ENCODE measurements at places on chromosomes 7 and 10.

- no peak for DNase-seq
Measured at GRCh38 chr10:131702531-131703356, 198.1 kb upstream of the PPP2R2D start.

GRCh38 chr7:26423436-26423835, 131.8 kb downstream of the SNX10 start:
- DNase-seq = no peak

DNA sequence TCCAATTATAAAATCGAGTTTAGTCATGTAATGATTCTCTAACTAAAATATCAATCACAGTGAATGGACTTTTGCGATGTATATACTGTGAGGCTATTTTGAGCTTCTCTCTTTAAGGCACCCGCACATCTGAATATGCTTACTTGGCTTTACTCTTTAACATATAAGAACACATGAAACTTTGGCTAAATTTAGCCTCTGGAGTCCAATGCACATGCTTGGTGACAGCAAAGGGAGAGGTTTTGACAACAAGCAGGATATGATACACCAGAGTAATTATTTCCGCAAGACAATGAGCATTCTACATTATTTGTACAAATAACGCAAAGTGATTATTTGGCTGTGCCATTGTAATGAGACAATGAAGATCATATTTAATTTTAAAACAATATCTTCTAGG, 72.4 kb downstream of the ARID5B start:
- DNase-seq = no peak

- DNase-seq = no peak
Measured at GRCh38 chr7:1544178-1544895, 11.7 kb downstream of the TMEM184A start.

DNA sequence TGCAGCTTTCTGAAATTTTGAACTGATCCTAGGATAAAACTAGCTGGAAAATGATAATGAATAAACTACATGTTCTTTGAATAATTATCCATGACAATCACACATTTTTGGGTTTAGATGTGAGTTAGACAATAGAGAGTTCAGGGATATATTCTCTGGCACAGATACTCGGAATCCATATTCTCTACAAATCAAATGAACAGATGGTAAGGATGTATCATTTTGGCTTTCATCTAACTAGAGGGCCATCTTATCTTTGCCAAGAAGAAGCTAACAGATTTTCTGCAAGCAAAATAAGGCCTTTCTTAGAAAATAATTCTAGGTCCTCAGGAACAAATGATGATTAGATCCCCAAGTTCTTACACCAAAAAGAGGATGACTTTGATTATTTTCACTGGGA, 355.9 kb upstream of the C7orf33 start:
- no peak for DNase-seq

DNA sequence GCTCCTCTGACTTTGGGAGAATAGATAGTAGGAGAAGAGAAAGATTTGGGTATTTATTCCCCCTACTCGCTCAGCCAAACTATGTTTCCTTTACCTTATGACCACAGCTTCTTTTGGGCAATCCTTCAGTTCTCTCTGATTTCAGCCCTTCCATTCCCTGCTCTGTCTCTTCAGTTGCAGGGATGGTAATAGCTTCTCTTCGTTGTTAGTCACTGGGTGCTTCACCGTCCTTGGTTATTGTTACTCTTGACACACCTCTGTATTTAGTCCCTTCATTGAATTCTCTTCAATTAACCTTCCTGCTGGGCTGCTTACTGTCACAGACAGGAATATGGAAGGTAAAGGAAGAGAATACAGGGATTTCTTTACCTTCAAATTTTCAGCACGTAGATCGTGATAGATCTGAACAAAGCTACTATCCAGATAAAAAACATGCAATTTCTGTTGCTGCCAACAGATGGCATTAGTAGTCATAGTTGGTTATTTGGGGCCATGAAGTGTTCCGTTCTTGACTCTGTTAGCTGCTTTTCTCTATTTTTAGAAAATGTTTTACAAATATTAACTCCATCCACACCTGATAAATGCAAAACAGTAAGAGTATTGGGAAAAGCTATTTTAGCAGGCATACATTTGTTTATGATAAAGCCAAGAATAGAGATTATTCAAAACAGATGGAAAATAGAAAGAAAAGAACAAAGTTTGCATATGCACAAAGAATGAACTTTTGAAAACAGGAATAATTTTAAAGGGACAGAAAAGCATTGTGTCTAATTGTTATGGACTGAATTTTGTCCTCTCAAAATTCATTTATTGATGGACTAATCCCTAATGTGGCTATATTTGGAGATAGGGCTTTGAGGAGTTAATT, 14.0 kb upstream of the PTTG1IP2 start:
- DNase-seq = no peak

- DNase-seq = no peak
Measured at GRCh38 chr7:120504386-120504785, 231.4 kb downstream of the KCND2 start.

DNA sequence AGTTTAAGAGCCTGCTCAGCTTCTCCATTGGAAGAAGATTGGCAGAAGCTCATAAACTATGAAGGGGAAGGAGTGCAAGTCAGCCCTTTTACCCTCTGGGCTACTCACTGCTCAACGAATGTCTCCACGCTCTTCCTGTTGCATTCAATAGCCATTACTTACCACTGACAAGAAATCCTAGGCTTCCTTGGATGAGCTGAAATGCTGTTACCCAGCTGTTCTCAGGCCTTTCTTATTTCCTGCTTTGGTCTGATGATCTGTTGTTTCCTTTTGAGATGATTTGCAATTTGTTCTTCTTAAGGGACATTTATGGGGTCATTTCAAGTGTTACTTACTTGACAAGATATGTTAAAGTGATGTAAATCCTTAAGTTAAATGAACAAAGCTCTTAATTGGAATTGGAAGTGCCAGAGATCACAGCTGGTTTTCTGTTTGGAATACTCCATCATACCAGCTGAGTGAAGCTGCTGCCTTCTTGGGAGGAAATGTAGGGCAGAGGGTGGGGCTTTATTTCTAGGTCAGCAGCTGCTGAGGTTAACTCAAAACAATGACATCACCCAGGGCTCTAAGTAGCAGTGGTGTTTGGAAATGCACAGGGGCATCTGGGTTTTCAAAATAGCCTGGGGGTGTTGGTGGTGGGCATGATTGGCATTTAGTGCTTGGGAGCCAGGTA, 170.0 kb downstream of the PRKCQ start:
- no peak for DNase-seq

- no peak for DNase-seq
Measured at GRCh38 chr10:132907821-132908620, 34.3 kb downstream of the CFAP46 start.

- DNase-seq = no peak
Measured at GRCh38 chr10:96878057-96878456, 46.0 kb downstream of the LCOR start.

DNA sequence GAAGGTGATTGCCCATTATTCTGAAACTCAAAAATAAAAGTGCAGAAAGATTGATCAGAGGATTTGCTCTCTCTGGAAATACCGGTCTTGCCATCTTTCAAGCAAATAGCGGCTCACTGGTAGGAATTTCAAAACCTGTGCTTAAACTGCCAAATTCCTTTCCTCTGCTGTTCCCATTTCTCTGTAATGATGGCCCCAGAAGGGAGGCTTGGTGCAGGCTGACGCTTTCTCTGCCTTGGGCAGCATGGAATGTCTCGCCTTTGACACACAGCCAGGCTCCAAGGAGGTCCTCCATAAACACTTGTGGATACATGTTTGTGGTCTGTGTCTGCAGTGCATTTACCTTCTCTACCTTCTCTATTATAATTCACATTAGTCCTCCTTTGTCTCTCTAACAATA, 146.8 kb downstream of the HIBADH start:
- peak; percentile 3 for DNase-seq

- no peak for DNase-seq
Measured at GRCh38 chr10:129421399-129422010, 45.5 kb upstream of the MGMT start.

- DNase-seq = no peak
Measured at GRCh38 chr10:77800738-77801266, 125.8 kb downstream of the DLG5 start.

GRCh38 chr10:5479481-5480161, 19.7 kb downstream of the CALML5 start:
- no peak for DNase-seq

- no peak for DNase-seq
Measured at GRCh38 chr10:73780966-73781365, 882 bp upstream of the CHCHD1 start.

- no peak for DNase-seq
Measured at GRCh38 chr7:11858622-11859302, 26.8 kb upstream of the THSD7A start.

GRCh38 chr10:34102893-34103506, 712.1 kb downstream of the PARD3 start:
- DNase-seq = peak; percentile 62

DNA sequence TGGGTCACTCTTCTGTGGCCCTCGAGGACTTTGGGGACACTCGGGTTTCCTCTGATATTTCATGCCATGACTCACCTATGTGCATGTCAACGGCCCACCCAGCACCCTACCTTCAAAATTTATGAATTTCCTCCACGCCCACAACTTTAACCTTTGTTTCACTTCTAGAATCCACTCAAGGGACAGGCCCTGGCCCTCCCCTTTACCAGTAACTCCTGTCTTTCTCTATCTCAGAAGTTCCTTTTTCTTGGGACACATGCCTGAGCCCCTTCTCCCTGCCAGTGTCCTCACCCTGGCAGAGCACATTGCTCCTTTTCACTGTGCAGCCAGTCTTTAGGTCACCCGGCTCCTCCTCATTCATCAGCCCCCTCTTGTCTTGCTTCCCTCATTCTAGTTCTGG, 282.5 kb upstream of the KLF6 start:
- DNase-seq = no peak

GRCh38 chr7:116633131-116633988, 38.6 kb upstream of the MET start:
- DNase-seq = no peak
